ENCODE measurements at places on chromosomes 5 and 9.

GRCh38 chr9:89674667-89675057 is 69.8 kb downstream of the GADD45G start:
- no peak for DNase-seq

GRCh38 chr9:114376586-114377445 is 11.0 kb downstream of the AKNA start:
- no peak for DNase-seq

DNA sequence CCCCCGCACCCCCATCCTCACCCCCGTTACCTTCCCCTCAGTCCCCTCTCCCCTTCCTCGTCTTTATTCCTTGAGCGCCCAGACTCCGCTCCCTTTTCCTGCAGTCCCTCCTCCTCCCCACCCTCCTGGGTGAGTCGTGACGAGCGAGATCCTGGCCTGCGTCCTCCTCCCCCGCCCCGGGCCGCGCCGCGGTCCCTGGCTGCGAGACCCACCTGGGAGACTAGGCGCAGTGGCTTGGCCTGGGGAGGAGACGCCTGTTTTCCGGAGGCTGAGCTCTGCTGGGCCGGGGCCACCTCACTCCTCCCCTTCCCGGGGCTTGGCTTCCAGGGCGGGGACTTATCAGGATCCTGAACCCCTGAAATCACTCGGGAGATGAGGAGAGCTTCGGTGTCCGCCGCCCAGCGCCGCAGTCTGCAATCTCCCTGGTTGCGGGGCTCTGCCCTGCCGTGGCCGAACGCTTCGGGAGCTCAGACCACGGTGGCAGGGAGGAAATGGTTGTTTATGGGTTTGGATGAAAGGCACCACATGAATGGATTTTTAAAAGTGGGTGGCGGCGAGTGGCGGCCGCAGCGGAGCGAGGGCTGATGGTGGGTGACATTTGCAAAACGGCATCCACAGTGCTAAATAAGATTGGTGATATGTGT is 984 bp downstream of the STXBP1 start:
- DNase-seq = no peak

DNA sequence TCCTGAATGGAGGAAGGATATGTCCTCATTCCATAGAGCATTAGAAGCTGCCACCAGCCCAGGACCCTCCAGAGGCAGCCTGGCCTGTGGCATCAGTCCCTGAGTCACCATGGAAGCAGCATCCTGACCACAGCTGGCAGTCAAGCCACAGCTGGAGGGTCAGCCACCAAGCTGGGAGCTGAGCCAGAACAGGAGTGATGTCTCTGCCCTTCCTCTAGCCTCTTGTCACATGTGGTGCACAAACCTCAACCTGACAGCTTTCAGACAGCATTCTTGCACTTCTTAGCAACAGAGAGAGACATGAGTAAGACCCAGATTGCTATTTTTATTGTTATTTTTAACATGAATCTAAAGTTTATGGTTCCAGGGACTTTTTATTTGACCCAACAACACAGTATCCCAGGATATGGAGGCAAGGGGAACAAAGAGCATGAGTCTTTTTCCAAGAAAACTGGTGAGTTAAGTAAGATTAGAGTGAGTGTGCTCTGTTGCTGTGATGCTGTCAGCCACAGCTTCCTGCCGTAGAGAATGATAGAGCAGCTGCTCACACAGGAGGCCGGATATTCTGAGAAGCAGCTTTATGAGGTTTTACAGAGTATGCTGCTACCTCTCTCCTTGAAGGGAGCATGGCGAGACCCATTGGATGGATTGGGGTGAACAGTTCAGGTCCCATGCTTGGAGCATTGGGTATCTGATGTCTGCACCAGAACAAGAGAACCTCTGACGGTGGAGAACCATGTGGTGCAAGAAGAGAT is 13.0 kb upstream of the CYFIP2 start:
- no peak for DNase-seq

GRCh38 chr5:63131626-63132285 is 553.1 kb downstream of the LRRC70 start:
- no peak for DNase-seq

GRCh38 chr5:103690676-103691075 is 128.1 kb upstream of the NUDT12 start:
- no peak for DNase-seq

DNA sequence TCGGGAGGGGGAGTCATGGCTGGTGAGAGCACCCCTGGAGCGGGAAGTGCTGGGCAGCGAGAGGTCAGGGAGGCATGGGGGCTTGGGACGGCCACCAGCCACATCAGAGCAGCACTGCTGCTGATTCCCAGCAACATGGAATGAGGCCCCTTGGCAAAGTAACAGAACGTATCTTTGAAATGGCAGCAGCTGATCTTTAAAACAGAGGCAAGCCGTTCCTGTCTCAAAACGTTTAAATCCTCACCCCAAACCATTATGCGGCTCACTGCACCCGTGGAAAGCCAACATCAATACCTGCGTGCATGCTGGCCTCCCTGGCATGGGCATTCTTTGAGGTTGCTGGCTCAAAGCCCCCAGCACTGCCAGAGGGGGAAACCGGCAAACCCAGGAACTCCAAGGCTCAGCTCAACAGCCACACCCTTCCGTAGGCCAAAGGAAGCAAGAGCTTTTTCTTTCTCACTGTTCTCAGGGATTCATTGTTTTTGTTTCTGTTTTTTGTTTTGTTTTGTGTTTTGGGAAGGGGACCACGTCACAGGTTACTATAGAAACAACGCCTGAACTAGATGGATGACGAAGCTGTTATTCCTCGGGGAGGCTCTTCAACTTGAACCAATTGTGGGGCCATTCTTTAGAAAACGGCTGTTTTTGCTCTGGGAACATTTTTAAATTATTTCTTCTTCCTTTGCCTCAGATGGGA is 28.1 kb upstream of the OBP2B start:
- no peak for DNase-seq

DNA sequence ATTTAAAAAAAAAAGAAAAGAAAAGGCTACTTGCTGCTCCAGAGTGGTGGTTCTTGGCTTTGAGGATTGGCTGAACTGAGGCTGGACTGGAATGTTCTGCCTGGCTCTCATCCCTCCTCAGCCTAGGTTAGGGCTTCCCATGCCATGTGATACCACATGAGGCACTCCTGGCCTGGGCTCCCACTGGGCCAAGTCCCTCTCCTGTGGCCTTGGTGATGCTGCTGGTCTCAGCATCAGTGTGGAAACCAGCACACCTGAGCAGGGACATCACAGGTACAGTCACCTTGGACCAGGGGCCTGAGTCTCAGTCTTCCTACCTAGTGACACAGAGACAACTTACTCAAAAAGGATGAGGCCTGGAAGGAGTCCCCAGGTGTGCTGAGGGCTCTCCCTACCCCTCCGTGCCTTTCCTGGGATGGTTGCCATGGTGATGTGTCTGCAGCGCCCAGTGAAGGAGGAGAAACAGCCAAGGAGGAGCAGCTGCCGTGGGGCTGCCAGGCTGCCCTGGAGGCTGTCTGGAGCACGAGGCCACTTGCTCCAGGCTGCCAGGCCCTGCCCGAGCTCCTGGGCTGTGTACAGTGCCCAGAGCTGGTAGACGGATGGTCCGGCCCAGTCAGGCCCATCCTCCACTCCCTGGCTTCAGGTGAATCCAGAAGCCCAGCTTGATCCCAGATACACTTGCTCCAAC is 71.0 kb downstream of the WNK2 start:
- DNase-seq = no peak

DNA sequence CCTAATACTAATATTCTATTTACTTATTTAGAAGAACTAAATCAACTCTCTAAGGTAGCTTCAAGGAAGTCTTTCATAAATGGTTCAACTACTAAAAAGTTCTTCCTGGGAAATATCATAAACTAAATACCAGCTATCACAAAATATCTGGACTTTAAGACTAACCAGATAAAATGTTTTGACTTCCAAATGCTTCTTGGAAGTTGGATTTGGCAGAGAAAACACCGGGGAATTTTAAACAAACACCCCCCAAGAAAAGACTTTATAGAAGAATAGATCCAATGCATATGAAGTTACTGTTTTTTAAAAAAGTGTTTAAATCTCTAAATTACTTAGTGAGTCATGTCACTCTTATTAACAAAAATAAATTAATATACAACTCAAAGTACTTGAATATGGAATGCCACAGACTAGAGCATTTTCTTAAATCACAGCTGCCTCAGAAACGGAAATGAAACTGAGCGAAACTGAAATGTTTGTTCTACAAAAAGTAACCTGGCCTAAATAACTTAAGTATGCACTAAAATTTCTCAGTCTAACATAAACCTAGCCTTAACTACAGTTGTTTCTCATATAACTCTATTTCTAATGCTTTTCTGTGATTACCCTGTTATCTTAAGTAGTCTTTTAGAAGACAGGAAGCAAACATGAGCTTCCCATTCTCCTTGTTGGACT is 6.8 kb downstream of the ABCA1 start:
- DNase-seq = no peak

DNA sequence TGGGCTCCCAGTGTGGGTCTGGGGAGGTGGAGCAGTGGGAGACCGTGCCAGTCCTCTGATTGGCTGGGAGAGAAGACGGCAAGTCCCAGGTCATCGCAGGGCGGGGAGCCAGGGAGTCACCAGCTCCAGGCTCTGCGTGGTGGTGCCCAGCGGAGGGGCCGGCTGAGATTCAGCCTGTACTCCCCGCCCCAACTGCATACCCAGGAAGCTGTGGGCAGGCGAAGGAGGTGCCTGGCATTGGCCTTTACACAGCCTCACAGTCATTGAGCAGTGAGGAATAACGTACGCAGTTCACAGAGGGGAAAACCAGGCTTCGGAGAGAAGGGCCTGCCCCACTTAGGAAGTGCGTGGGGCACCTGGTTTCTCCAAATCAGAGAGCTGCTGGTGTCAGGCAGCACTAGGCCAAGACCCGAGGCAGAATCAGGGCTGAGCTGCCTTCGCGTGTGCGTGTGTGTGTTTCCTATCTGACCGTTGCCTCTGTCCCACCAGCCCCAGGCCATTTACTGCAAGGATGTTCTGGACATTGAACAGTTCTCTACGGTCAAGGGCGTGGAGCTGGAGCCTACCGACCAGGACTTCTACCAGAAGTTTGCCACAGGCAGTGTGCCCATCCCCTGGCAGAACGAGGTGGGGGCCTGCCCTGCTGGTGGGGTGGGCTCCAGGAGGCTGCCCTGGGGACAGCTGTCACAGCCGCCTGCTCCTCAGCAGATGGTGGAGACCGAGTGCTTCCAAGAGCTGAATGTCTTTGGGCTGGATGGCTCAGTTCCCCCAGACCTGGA is 6.2 kb upstream of the PRR7 start:
- no peak for DNase-seq

DNA sequence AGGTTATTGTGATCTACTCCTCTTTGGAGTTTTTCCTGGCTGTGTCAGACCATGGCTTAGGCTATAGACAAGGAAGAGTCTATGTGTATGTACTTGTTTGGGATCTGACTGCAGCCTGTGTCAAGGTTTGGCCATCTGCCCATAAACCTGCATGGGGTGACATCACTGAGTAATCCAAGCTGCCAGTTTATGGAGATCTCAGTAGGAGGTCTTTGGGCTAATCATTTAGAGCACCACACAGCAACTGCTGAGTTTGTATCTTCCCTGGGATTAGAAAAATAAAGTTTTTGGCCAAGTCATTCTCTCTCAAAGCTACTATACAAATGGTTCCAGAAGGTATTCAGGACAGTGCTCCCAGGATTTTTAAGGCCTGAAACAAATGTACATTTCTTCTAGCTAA is 65.5 kb upstream of the HSPB3 start:
- no peak for DNase-seq

- DNase-seq = no peak
Measured at GRCh38 chr5:14136228-14136627, 6.9 kb upstream of the TRIO start.

DNA sequence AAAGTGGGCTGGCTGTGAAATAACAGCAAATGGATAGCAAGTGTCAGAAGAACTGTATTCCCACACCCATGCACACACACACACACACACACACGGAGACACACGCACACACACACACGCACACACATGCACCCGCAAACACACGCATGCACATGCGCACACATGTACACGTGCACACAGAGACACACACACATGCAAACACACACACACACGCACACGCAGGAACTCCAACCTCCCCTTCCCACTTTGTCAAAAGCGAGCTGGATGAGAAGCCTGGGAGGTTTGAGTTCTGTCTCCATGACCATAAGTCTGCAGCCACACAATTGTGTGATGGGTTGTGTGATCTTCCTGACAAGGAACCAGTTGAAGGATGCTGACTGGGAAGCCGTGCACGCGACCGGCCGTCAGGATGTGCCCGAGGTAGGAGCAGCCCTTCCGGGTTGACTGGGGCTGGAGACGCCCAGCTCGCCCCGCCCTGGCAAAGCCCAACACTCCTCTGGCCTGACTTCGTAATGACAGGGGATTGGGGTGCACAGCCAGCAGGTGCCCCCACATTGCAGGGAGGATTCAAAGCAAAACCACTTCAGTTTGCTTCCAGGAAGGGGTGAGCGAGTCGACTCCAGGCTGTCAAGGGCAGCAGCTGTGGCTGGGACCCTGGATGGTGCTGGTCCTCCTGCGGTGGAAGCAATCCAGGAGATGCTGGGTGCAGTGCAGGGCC is 29.3 kb upstream of the NKD2 start:
- DNase-seq = no peak

DNA sequence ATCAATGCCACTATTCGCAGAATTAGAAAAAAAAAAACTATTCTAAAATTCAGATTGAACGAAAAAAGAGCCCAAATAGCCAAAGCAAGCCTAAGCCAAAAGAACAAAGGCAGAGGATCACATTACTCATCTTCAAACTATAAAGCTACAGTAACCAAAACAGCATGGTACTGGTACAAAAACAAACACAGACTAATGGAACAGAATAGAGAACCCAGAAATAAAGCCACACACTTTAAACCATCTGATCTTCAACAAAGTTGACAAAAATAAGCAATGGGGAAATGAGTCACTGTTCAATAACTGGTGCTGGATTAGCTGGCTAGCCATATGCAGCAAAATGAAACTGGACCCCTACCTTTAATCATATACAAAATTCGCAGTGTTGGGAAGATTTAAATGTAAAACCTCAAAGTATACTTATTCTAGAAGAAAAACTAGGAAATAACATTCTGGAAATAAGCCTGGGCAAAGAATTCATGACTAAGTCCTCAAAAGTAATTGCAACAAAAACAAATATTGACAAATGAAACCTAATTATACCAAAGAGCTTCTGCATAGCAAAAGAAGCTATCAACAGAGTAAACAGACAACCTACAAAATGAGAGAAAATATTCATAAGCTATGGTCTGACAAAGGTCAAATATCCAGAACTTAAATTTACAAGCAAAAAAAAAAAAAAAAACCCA is 153.7 kb downstream of the NDUFS4 start:
- no peak for DNase-seq

- no peak for DNase-seq
Measured at GRCh38 chr9:121156263-121156731, 45.4 kb downstream of the RAB14 start.

- DNase-seq = no peak
Measured at GRCh38 chr5:32270946-32271345, 41.8 kb downstream of the MTMR12 start.

- DNase-seq = peak; percentile 9
Measured at GRCh38 chr9:8895861-8896224, 1096.3 kb upstream of the DMAC1 start.

GRCh38 chr5:5504325-5504724 is 81.8 kb downstream of the ICE1 start:
- no peak for DNase-seq

GRCh38 chr5:78077369-78078068 is 217.0 kb downstream of the AP3B1 start:
- DNase-seq = no peak

GRCh38 chr9:135442075-135442474 is 37.5 kb upstream of the PPP1R26 start:
- no peak for DNase-seq

- no peak for DNase-seq
Measured at GRCh38 chr5:73382401-73382740, 66.2 kb downstream of the FOXD1 start.

Data from ELF-1 (cell line).